Daoy (cell line): ENCODE measurements at places on chromosomes 13 and 19. TPM values are rescaled to one million over a fixed set of nuclear protein-coding genes. Genes with fewer than 3 reads are reported as not detected.

- DNase-seq, result no peak
These were observed 53.0 kb downstream of the TGDS start for GRCh38 chr13:94542917-94543316.

Gene CYP4F11
- 0.29 and 1.0 TPM in 2 replicates for total RNA-seq

DNA sequence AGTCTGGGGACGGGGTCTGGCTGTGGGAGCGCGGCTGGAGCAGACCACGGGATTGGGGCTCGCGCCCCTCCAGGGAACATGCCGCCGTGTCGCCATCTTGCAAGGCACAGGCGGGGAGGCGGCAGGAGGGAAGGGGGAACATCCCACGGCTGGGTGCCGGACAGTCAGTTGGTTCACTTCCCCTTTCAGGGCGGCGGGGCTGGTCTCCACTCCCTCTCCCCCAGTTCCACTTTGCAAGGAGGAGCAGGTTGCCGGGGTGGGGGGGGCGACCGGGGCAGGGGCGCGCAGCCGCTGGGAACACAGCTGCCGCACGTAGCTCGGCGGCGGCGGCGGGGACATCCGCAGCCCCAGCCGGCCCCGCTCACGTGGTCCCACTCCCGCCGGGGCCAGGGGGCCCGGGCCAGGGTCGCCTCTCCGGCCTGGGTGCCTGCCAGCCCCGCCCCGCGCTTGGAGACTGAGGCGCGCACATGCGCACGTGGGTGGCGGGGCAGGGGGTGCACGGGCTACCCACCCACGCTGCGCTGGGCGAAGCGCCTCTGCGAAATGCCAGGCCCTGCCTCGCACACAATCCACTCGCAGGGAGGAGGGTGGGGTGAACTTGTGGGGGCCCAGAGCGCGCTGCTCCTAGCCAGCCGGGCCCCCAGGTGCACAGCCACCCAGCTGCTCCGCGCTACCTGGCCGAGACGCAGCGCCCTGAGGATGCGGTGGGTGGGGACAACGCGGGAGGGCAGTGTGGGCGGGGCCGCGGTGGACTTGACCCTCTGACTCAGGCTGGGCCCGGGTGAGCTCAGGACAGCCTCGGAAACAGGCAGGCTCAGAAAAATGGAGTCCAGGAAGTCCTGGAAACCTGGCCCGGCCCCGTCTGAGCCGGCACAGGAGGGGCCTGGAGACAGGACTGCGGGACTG is 6.4 kb downstream of the KLF16 start:
- peak; percentile 84 for DNase-seq

DNA sequence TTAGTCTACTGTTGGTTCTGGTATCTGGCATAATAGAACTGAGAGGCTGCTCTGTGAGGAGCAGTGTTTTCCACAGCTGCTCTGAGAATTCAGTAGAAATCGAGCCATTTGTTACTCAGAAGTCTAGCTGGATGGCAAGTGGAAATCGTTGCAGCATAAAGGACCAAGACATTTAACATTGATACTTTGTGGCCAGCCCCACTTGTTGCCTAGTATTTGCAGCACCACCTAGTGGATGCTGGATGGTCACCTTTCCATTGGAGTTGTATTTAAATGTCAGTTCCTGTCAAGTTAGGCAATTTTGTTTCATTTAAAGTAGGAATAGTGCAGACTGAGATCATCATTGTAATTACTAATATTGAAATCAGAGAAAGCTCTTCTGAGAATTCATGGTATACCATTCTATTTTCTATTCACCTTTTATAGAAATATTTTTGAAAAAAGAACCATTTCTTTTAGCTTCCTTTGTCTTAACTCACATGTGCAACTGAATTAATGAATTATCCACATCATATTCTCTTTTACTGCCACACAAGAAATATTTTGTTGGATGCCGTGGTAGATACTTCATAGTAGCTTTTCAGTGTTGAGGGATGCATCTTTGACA is 64.6 kb downstream of the PDS5B start:
- DNase-seq, result peak; percentile 45

GRCh38 chr13:61151062-61151461 is 264.6 kb downstream of the PCDH20 start:
- no peak for DNase-seq

Gene AKAP11
- 7.2 and 8.3 TPM in 2 replicates for total RNA-seq

Gene SERTAD1
- 21.1 and 29.2 TPM in 2 replicates for total RNA-seq

Gene CA11
- not detected in 2 replicates for total RNA-seq

Gene ZNF8
- 3.1 and 3.5 TPM in 2 replicates for total RNA-seq

- no peak for DNase-seq
These were observed 740 bp downstream of the ELAVL3 start for GRCh38 chr19:11479898-11480714.

Gene HSH2D
- total RNA-seq, result not detected in 2 replicates

DNA sequence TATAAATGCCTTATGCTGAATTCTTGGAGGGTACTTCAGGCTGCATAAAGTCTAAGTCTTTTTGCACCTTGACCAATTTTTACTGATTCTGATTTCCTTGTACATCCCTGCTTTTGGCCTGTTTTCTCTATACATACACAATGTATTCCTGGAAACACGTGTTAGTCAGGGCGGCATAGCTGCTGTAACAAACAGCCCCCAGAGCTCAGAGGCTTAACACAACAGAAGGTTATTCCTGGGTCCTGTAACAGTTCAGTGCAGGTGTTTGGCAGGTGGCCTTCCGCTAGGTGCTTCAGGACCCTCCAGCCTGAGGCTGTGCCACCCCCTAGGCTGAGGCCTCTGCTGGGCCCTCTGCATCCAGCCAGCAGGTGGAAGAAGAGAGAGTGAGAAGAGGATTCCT is 82.9 kb downstream of the ZAR1L start:
- no peak for DNase-seq

DNA sequence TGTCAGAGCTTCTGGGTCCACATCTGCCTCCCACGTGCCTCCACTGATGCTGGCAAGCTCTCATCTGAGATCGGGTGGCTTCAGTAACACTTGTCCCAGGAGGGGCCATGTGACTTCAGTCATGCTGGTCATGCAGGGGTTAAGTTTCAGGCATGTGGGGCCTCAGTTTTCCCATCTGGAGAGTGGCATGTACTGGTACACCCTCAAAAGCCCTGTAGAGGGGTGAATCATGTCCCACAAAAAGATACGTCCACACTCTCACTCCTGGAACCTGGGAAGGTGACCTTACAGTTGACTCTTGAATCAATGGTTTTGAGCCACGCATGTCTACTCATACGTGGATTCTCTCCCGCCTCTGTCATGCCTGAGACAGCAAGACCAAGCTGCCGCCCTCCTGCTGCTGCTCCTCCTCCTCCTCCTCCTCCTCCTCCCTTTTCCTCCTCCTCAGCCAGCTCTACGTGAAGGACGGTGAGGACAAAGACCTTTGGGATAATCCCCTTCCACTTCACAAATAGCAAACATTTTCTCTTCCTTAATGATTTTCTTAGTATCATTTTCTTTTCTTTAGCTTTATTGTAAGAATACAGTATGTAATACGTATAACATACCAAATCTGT is 53.7 kb downstream of the COMP start:
- DNase-seq, result no peak

Gene COX6B2
- not detected in 2 replicates for total RNA-seq

Gene ASPDH
- total RNA-seq, result not detected in 2 replicates

DNA sequence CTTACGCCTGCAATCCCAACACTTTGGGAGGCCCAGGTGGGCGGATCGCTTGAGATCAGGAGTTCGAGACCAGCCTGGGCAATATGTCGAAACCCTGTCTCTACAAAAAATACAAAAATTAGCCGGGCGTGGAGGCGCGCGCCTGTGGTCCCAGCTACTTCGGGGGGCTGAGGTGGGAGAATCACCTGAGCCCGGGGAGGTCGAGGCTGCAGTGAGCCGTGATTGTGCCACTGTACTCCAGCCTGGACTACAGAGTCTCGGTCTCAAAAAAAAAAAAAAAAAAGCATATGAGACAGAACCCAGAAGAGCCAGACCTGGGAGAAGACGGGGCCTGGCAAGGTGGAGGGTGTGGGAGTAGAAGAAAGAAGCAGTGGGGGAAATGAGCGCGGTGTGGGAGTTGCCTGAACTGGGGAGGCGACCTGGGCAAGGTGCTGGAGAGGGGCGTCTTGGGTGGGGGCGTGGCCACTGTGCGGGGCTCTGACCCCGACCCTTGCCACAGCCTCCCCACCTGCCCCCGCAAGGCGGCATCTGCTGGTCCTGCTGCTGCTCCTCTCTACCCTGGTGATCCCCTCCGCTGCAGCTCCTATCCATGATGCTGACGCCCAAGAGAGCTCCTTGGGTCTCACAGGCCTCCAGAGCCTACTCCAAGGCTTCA is 533 bp downstream of the DKKL1 start:
- DNase-seq, result no peak

GRCh38 chr19:33147538-33147937 is 15.6 kb downstream of the WDR88 start:
- no peak for DNase-seq

- DNase-seq, result peak; percentile 96
These were observed at the start of gene DPY19L3 for GRCh38 chr19:32405431-32406160. DPY19L3 (plus strand) TSS chr19:32405770; CDS start chr19:32408254, 2,484 bp downstream.

GRCh38 chr13:114102521-114103288 is 29.7 kb downstream of the RASA3 start:
- no peak for DNase-seq

Gene BRD4
- 11.1 and 12.1 TPM in 2 replicates for total RNA-seq

GRCh38 chr19:39823686-39824085 is 10.3 kb downstream of the DYRK1B start:
- no peak for DNase-seq

- no peak for DNase-seq
These were observed 29.9 kb upstream of the ARGLU1 start for GRCh38 chr13:106597749-106598395.

- no peak for DNase-seq
These were observed 240.7 kb downstream of the UQCRFS1 start for GRCh38 chr19:28972058-28972852.

DNA sequence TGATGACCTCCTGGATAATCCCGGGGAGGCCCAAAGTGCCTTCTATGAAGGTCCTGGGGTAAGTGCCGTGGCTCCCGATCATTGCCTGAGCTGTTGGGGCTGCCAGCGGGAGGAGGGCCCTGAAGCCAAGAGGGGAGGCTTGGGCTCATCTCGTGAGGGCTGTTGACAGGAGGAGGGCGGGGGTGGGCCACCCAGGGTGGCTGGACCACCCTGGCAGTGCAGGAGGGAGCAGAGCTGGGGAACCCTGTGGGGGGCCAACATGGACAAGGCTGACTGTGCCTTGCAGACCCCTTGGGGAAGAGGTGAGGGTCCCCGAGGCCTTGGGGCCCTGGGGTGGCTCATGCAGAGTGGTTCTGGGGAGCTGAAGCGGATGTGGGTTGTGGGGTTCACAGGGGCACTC is 37.4 kb upstream of the EHD2 start:
- no peak for DNase-seq
